HS-5 (cell line): ENCODE measurements at places on chromosomes 1 and 21.
A peak's percentile ranks its signal among the peaks of the same experiment; 100 is the strongest.

GRCh38 chr1:197677313-197677712 is 98.0 kb downstream of the DENND1B start:
- no peak for DNase-seq

- DNase-seq, result no peak
Observed at GRCh38 chr1:151065089-151065645, 5.0 kb downstream of the MLLT11 start.

DNA sequence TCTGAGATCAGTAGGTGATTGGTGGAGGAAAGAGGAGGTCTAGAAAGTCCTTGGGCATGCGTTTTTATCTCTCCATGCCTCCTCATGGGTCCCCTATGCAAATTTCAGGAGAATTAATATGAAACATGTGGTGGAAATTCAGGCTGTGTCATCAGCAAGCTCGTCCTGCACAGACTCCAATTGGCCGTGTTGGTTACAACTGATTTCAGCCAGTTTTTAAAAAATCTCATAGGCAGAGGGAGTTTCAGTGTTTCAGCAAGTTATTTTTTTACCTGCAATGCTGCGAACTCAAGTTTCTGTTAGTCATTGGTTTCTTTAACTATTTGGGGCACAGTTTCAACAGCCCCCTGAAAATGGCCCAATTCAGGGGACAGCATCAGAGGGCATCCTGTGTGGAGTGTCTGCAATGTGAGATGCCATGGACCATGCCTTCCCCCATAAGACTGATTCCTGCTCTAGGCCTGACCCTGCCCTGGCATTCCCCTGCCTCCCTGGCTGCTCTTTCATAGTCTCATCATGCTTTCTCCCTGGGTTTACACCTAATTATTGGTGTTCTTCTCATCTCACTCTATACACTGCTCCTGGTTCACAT is 59.9 kb downstream of the C1orf198 start:
- no peak for DNase-seq

GRCh38 chr1:42479621-42480020 is 16.5 kb downstream of the CCDC30 start:
- no peak for DNase-seq

DNA sequence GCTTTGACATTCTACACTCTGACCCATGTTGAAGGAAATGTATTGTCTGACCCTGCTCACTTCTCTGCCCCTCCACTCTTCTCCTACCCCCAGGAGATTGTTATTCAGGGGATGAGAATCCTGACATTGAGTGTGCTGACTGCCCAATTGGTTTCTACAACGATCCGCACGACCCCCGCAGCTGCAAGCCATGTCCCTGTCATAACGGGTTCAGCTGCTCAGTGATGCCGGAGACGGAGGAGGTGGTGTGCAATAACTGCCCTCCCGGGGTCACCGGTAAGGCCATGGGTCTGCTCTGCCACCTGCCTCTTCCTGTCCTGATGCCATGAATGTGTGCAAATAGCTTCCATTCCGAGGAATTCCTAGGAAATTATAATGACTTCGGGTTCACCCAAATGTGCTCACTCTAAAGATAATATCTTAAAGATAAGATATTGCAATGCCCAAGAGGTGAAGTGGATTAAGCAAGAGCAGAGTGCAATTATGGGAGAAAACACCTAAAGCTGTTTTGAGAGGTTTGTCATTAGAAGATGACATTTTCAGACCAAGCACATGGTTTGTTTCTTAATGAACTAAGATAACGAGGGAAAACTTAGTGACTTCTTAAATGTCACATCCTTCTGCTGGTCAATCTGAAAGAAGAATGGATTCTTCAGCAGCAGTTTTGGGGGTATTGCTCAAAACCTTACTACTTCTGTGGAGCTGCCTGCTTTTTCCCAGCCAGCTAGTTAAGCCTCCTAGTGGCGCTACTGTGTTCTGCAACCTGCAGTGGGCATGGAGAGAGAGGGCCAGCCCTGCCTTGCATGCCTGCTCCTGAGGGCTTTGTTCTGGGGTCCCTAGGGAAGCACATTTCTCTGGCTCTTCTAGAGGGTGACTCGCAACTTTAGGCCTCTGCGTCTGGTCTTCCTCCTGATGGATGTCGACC is 41.6 kb downstream of the LAMC2 start:
- no peak for DNase-seq

DNA sequence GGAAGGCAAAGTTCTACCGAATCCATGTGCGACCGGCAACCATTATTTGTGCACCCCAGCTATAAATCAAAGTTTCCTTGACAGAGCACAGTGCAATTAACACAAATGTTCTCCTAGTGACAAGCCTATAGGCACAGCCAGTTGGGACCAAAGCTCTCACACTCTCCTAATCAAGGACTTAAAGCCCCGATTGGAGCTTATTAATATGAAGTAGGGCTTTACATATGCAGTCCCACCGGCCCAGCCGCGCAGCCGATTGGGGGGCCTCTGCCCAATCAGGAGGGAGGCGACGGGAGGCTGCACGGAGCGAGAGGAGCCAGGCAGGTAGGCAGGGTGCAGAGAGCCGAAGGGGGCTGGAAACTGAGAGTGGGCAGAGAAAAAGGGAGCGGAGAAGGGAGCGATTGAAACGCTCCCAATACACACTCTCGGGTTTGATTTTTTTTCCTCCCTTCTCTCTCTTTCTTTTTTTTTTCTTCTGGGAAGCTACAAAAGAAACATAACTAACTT is at the start of gene ESRRG:
Gene ESRRG (minus strand): TSS at position 156 of the 507 bp plus-strand sequence. CDS start 130 bp downstream, at position 26.
- no peak for DNase-seq

DNA sequence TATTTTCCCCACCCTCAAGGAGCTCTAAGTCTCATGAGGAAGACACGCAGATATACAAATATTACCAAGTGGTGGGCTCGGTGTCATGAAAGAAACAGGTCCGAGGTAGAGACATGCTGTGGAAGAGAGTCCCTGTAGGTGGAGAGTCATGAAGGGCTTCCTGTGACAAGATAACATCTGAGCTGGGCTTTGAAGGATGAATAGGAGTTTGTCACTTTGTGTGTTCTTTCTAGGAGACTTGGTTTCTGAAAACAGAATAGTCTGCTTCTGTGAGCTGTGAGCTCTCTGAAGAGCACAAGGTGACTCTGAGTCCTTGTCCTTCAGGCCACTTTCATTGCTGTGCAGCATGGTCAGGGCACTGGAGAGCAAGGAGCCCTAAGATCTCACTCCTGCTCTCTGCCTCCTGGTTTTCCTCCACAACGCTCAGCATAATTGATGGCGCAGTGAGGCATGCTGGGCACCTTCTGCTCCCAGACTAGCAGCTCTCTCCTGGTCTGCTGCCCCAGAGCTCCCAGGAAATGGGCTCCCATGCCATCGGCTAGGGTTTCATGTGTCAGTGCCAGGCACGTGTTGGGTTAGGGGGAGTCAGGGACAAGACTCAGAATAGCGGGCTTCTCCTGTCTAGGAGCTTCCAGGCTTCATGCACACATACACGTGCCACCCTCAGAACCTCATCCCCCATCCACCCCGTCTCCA is 209.9 kb upstream of the CSF3R start:
- no peak for DNase-seq

- DNase-seq, result no peak
Observed at GRCh38 chr1:232589111-232589811, 40.7 kb downstream of the SIPA1L2 start.

- DNase-seq, result no peak
Observed at GRCh38 chr1:83761167-83762038, 237.5 kb downstream of the TTLL7 start.

GRCh38 chr1:6450943-6451373 is 15.0 kb downstream of the TNFRSF25 start:
- no peak for DNase-seq

DNA sequence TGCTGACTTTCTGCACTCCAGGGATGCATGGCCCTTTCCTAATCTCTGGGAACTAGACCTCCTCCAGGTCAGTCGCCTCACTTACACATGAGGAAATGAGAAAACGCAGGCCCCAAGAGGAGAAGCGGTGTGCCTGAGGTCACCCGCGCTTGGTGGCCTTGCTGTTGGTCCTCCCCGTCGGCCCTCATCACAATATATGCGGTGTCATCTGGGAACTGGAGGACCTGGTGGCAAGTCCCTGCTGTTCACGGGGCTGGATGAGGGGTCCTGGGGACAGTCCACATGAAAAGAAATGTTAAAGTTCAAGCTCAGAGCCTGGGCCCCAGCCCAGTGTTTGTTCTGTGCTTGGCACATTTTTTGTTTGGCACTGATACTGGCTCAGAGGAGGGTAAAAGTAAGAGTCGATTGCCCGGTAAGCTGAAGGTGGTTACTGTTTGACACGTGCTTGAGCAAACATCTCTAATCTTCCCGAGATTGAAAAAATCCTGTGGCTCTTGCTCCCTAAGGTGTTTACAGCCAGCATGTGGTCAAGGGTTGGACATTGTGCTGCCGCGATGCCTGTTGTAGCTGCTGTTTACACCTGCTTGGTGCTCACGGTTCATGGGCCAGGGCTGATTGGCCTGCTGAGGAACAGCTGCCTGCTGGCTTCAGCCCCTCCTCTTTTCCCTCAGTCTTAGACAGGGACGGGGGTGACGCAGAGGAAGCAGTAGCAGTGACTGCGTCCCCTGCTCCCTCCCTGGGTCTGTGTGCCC is 5.2 kb downstream of the COQ8A start:
- DNase-seq, result no peak

DNA sequence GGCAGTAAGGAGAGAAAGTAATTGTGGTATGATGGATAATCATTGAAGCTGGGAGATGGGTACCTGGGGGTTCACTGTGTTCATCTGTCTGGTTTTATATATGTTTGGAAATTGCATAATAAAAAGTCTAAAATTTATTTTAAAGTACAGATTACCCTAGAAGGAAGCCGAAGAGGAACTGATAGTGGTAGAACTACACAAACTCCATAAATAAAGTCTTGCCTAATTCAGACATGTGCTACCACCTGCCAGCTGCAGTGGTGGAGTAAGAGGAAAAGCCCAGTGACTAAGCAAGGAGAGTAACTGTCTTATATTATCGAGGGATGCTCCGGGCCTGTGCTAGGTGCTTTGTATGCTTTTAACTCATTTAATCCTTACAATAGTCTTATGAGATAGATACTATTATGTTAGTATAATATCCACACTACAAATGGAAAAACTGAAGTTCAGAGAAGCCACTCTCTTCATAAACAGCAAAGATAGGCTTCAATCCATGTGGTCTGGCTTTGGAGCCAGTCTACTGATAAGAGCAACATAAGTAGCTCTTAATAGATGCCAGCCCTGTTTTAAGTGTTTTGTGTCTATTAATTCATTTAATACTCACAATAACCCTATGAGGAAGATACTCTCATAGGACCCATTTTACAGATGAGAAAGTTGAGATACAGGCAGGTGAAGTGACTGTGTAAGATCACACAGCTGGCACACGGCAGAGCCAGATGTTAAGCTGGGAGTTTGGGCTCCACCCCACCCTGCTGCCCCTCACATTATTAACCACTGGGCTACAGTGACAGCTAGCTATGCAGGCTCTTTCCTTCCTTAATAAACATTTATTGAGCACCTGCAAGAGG is 56.8 kb upstream of the HNRNPU start:
- DNase-seq, result no peak

- DNase-seq, result no peak
Observed at GRCh38 chr1:221727146-221728036, 14.5 kb downstream of the DUSP10 start.

DNA sequence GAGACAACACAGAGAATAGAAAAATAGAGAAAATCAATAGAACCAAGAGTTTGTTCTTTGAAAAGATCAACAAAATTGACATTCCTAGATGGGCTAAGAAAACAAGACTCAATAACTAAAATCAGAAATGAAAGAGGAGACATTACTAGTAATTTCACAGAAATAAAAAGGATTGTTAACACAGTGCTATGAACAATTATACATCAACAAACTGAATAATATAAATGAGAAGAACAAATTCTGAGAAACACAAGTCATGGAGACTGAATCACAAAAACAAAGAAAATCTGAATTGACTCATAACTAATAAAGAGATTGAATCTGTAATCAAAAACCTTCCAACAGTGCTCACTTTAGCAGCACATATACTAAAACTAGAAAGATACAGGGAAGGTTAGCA is 51.6 kb upstream of the TTC39A start:
- DNase-seq, result no peak

- peak; percentile 52 for DNase-seq
Observed at GRCh38 chr1:156096640-156097391, 14.6 kb upstream of the MEX3A start.

- no peak for DNase-seq
Observed at GRCh38 chr1:179105393-179105792, 23.5 kb downstream of the TOR3A start.

DNA sequence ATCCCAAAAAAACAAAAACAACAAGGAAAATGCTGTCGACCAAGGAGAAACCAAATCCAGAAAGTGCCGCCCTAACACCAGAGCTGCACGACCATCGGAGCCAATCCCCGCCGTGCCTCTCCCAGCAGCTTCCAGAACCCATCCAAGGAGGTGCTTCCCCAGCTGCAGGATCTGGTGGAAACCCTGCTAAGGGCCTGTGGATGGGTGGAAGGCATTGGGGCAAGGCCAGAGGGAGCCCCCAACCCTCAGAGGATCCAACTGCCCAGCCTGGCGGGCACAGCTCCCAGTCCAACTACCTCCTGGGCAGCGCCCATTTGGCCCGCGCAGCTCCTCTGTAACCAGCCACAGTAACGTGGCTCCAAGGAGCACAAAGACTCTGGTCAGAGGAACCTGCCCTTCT is 81.6 kb downstream of the NPHP4 start:
- no peak for DNase-seq

DNA sequence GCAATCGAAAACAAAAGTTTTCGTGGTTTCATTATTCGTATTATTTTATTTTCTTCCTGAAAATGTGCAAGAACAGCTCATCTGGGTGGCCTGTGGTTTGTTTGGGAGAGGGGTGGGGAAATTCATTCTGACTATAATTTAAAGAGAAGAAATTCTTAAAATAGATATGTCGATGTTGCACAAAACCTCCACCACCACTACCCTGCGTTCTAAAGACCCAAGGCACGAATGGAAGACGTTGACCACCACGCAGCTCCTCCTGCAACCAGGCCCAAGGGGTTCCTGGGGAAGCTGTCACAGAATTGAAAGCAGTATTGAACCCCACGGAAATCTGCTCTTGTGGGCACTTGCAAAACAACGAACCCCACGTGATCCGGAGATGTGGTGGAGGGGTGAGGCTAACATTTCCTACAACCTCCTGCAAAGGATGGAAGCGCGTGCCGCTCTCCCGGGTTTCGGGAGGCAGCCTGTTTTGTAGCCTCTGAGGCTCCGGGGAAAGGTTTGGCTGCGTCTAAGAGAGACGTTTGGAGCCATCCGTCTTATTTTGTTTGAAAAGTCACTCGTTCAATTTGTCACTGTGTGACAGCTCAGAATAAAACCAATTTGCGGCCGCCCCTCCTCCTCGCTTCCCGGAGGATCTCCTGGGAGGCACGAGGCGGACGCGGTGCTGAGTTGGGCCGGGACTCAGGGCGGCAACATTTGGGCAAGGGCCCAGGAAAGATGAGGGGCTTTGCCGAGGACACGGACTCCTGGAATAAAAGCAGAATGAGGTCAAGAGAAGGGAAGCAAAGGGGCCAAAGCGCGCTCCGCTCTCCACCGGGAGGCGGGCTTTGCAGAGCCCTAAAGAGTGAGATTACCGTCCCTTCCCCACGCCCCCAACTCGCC is 810 bp upstream of the HLX start:
- DNase-seq, result no peak

- no peak for DNase-seq
Observed at GRCh38 chr21:42280356-42281180, 34.6 kb downstream of the TFF3 start.
